ENCODE measurements at places on chromosomes 13 and 19.

DNA sequence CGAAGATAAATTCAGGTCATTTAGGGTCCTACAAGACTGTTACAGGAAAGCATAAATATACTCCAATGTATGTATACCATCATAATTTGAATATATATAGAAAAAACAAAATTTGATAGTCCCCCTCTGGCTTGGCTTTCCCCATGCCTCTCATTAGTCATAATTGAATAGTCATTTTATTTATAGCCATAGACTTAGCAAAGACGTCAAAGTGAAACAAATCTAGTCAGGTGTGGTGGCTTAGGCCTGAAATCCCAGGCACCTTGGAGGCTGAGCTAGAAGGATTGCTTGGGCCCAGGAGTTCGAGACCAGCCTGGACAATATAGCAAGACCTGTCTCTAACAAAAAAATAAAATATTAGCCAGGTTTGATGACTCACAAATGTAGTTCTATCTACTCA is 141.1 kb downstream of the TNFRSF19 start:
- DNase-seq = no peak

DNA sequence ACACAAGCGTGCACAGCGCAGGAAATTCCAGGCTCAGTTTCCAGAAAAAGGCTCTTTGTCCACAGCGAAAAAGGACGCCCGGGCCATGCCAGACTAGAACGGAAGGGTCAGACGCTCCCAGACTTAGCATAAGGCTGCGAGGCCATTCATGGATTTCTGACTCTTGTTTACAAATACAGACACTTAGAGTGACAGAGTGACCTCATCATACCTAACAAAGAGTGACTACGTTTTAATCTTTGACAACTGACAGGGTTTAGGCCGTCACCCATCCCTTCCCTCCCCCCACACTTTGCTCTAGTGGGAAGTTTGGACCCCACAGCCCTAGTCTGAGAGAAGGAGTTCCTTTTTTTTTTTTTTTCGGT is 418 bp upstream of the ZNF709 start:
- no peak for DNase-seq

DNA sequence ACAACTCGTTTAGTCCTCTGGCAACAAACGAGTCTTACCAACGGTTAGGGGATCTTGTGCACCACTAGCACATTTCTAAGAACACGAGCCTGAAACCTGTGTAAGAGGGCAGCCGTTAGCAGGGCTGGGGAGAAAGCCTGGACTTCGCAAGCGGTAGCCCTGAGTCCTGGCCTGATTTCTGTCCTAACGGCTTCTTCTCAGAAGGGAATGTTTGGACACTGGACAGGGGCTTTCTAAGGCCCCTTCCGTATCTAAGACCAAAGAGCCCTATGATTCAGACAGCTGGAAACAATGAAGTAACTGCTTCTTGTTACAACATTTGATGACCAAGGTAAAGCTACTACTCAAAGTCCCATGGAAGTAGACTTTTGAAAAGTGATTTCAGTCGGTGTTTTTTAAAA is 2.2 kb downstream of the ANKRD10 start:
- DNase-seq = peak; percentile 65

- no peak for DNase-seq
Measured at GRCh38 chr13:75881109-75881775, 245.1 kb downstream of the LMO7 start.

- DNase-seq = no peak
Measured at GRCh38 chr19:28301463-28301862, 911.5 kb downstream of the UQCRFS1 start.

DNA sequence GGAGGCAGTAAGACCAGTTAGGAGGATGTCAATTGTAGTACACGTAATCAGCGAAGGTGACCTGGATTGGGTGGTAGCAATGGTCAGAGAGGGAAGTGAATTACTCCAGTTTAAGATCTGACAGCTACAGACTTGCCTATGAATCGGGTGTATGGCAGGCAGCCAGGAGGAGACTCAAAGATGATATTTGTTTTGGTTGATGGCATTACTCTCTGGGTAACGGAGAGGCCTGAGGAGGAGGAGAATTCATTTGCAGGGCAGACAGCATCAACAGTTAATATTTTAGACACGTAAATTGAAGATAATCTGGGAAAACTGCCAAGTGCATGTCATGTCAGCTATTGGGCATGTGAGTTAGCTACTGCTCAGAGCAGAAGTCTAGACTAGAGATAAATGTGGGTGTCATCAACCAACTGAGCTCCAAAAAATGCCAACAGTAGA is 109.2 kb downstream of the SGCG start:
- peak; percentile 65 for DNase-seq

DNA sequence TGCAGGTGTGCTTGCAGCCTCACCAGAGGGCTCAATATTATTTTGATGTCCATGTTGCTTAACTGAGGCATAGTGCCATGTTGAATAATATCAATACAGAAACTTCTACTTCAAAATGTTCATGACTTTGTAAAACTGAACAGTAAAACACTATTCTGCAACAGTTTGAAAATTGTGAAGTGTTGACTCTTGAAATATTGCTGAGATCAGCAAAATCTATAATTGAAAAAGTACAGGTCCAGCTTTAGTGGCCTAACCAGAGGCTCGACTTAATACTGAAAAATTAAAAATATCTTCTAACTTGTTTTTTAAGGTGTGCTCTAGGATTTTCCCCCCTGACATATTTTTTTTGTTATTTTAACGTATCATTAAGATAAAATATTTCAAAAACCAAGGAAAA is 1460.7 kb downstream of the EFNB2 start:
- no peak for DNase-seq

GRCh38 chr19:23406721-23407120 is 11.4 kb upstream of the ZNF91 start:
- no peak for DNase-seq

- DNase-seq = no peak
Measured at GRCh38 chr19:45206328-45206727, 27.7 kb downstream of the BLOC1S3 start.

- DNase-seq = no peak
Measured at GRCh38 chr13:94516456-94516855, 37.0 kb upstream of the DCT start.

- no peak for DNase-seq
Measured at GRCh38 chr19:5908773-5909442, 4.2 kb downstream of the VMAC start.

GRCh38 chr13:29935309-29935981 is 85.0 kb upstream of the UBL3 start:
- no peak for DNase-seq

- no peak for DNase-seq
Measured at GRCh38 chr19:2072757-2073551, 21.9 kb upstream of the MKNK2 start.
